ENCODE measurements at places on chromosomes 16 and 17.

DNA sequence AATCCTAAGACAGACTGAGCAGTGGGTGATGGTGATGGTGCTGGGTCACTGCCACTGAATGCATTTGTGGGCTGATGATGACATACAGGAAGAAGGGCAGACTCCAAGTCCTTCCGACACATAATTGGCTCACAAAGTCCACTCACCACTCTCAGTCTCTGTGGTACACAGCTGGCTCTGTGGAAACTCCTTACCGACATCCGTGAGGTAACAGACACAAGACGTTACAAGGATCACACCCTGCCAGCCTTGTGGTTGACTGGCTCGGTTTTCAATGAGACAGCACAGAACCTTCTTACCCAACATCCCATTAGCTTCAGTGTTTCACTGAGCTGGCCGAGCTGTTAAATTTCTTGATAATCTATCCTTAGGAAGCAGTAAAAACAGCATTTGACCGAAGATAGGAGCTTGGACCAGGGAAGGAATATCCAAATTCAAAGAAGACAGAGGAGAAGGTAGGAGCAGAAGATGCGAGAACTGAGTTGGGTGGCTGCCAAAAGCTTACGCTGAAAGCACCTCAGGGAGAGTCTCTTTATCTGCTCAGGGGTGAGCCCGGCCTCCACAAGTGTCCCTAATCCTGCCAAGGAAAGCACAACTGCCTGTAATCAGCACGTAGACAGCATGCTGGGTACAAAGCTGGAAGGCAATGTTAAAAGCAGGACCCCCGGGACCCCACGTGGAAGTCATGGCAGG lies 5.5 kb upstream of the MXRA7 start:
- no peaks in the 10 kb centered on the region for H3K27me3 ChIP-seq
- no peaks in the 10 kb centered on the region for H3K36me3 ChIP-seq
- DNase-seq, result peak; percentile 68
- H3K4me3 ChIP-seq, result peak overlapping the region; percentile 71

GRCh38 chr17:2897605-2898004 lies 101.4 kb downstream of the RAP1GAP2 start:
- H3K27me3 ChIP-seq, result no peaks in the 10 kb centered on the region
- no peaks in the 10 kb centered on the region for H3K4me1 ChIP-seq
- no peak for DNase-seq
- H3K27ac ChIP-seq, result no peak overlapping the region

DNA sequence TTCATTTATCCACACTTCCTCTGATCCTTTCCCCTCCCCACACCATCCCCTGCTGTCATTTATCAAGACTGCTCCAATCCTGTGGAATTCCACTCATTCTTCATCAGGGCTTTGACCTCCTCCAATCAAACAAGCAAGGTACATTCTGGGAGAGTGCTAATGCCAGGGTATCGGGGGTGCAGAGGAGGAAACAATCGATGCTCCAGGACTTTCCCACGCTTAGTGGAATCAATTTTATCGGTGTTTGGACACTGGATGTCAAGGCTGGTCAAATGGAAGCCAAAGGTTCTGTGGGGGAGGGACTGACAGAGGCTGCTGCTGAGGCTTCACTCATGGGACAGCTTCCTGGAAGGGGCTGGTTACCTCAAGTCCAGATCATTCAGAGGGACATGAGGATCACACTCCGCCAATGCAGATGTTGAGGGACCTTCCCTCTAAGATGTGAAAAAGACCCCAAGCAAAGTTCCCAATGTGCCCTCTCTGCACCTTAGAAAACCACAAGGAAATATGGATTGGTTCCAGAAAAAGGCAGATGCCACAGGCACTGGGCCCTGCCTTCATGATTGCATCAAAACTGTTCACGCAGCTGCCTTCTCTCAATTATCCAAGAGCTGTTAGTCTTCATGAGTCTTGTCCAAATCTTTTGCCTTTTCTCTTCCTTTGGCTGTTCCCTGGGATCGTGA lies 44.7 kb upstream of the SOX9 start:
- no peak overlapping the region for H3K27ac ChIP-seq
- H3K27me3 ChIP-seq, result no peaks in the 10 kb centered on the region
- peaks cover 6% of the 10 kb centered on the region for H3K4me1 ChIP-seq
- no peak overlapping the region for H3K4me3 ChIP-seq

DNA sequence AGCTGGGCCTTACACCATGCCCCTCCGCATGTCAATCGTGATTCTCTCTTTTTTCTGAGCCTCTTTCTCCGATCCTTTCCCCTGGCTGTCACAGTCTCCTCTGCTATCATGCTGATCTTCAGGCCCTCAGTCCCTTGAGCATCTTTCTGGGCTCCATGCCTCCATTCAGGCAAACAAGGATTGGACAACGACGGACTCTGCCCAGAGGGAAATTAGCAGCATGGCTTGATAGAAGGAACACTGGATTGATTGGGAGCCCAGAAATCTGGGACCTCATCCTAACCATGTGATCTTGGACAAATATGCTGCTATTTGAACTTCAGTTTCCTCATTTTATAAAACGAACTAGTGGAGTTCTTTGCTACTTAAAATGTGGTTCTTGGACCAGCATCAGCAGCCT lies 19.6 kb upstream of the PHF12 start:
- H3K4me3 ChIP-seq, result no peak overlapping the region
- no peaks in the 10 kb centered on the region for H3K4me1 ChIP-seq
- H3K27me3 ChIP-seq, result no peaks in the 10 kb centered on the region
- no peak overlapping the region for H3K27ac ChIP-seq
- DNase-seq, result no peak

- H3K27ac ChIP-seq, result peak overlapping the region; percentile 38
- H3K27me3 ChIP-seq, result no peaks in the 10 kb centered on the region
- peaks cover 20% of the 10 kb centered on the region for H3K4me1 ChIP-seq
- no peak overlapping the region for H3K4me3 ChIP-seq
These were observed 4.4 kb upstream of the SNX29 start for GRCh38 chr16:11972128-11972527.
